ENCODE measurements at places on chromosomes 16 and 17.

GRCh38 chr16:1771188-1771863 is at the start of gene NME3:
NME3 (minus strand) TSS chr16:1771543; CDS start chr16:1771534, 9 bp downstream.
- DNase-seq = peak; percentile 75

GRCh38 chr17:63537991-63538692 is 12.1 kb upstream of the DCAF7 start:
- DNase-seq = no peak

DNA sequence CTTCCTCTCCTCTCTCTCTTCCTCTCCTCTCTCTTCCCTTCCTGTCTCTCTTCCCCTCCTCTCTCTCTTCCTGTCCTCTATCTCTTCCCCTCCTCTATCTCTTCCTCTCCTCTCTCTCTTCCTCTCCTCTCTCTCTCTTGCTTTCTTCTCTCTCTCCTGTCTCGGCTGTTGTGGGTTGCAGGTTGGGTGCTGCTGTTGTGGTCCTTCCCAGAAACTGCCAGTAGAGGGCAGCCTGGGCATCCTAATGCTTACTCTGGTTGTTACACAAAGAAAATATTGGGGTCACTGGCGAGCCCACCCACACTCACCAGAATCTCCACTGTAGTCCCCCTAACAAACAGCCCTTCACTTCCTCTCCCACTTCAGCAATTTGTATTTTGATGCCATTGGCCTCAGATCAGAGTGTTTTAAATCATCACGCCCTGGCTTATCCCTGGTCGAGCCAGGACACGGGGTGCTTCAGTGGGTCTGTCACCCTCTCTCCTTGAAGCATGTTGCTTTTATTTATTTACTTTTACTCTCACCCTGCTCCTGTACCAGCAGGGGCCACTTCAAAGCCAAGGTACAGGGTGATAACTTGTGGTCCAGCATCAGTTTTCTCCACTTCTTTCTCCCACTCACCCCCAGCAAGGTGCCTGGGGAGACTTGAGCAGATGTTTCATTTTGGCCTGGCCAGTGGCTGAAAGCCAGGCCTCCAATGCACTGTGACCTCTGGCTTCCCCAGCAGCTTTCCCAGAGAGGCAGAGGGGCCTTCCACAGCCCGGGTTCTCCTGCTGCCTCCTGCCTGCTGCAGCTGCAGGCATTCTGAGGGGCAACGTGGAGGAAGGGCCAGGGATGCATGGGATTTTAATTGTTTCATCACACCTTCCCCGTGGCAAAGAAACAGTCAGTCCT is 4.7 kb upstream of the MMP15 start:
- peak; percentile 75 for DNase-seq

DNA sequence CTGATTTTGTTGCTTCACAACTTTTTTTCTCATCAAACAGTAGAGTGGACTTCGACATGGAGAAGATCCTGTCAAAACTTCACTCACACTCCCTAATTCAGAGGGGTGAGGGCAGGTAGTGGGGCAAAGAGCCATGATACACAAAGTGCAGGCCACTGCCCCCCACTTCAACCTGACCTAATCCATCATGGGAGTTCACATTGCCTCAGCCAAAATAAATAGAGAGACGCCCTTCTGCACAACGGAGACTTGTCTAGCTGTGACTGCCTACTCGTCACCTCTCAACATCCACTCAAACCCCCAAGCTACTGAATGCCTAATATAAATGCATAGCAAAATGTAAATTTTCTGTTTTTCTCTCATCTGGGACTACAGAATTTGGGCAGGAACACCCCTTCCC is 213.2 kb downstream of the PMP22 start:
- no peak for DNase-seq

DNA sequence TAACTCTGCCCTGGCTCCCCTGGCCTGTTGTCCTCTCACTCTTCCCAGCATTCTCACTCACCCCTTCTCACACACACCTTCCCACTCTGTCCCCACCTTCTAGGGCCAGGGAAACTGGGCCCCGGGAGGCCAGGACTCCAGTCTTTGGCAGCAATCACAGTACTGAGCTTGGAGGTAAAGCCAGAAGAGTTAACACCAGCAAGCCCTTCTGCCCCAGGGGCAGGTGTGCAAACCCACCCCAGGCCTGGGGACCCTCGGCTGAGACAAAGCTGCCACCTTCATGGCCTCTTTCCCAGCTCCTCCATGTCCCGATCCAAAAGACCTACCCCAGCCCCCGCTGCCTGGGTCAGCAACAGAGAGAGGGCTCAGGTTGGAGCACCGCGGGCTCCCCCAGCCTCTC is 36.9 kb upstream of the MLKL start:
- DNase-seq = no peak

DNA sequence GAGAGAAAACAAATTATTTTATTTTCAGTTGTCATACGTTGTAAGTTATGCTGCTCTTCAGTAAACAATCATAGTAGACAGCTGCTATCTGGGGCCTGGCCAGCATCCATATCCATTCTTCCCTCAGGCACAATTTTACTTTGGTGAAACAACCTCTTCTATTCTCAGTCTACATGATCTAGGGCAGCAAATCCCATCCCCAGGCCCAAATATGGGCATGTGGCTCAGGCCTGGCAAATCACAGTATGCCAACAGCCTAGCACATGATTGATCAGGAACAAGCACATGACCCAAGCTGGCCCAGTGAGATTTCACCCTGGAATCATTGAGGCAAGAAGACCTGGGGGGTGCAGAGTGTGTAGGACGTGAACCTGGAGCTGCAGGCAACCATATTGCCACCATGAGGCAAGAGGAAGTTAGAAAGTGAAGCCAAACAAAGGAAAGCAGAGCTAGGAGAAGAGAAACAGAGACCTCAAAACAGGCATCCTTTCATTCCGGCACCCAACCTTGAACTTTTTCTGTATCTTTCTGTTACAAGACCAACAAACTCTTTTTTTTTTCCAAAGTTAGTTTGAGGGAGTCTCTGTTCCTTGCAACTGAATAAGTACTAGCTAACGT is 10.3 kb upstream of the ABCC12 start:
- no peak for DNase-seq

- no peak for DNase-seq
Measured at GRCh38 chr17:50175035-50175807, 9.4 kb downstream of the SGCA start.

- DNase-seq = no peak
Measured at GRCh38 chr17:81680150-81680549, 3.4 kb downstream of the ARL16 start.

GRCh38 chr17:63445571-63445953 is 544 bp downstream of the CYB561 start:
- peak; percentile 86 for DNase-seq

- DNase-seq = no peak
Measured at GRCh38 chr16:64957246-64957645, 164.6 kb downstream of the CDH11 start.

GRCh38 chr17:20735796-20736195 is 156.3 kb downstream of the CDRT15L2 start:
- DNase-seq = no peak

DNA sequence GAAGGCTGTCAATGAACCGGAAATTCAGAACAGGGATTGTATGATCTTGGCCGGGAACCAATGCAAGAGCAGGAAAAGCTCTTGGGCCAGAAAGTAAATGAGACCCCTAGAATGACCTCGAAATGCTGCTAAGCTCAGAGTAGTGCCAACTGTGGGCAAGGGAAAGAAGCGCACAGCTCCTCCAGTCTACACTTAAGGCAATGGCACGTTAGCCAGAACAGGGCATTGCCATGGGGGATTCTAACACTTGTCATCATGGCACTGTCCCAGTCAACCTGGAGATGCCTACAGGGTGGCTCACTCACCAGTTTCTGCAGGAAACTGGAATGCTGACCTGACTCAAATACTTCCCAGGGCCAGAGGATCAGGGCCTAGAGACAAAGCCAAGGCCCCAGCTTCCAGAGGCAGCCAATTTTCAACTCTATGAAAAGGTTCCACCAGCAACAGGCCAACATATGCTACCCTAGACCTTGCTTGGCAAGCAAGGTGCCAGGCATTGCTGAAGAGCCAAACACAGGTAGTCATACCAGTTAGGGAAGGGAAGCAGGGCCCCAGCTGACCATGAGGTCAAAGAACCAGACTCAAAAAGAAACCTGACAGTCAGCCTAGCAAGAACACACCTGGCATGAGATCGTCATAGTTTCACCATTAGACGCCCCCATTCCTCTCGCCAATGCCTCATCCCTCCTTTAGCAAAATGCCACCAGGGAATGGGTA is 34.9 kb downstream of the ARHGAP17 start:
- DNase-seq = no peak

DNA sequence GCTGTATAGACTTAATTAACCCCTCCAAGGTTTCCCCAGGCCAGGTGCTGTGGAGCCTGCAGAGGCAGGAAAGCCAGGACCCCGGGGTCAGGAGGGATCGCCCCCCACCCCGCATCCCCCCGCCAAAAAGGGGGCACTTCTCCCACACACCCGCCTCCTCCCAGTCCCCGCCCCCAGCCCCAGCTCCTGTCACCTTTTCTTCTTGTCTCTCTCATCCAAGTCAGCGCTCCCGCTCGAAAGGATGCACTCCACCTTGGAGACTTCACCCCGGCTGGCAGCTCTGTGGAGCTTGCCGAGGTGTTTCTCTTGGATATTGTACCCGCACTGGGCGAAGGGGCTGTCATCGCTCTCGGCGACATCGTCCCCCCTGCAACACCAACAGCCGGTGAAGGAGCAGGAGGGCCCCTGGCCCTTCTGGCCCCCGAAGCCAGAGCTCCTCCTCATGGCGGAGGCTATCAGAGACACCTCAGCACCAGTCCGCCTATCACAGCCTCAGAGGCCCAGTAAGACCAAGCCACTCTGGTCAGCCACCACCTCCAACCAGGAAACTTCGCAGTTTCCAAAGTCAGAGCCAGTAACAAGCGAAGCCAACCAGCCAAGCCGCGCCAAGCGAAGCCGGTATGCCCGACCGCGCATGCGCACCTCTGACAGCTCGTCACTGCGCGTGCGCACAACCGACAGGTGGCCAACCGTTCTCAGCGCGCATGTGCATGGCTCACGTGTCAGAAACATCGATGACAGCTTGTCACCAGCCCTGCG is 52.5 kb downstream of the SHCBP1 start:
- DNase-seq = no peak

DNA sequence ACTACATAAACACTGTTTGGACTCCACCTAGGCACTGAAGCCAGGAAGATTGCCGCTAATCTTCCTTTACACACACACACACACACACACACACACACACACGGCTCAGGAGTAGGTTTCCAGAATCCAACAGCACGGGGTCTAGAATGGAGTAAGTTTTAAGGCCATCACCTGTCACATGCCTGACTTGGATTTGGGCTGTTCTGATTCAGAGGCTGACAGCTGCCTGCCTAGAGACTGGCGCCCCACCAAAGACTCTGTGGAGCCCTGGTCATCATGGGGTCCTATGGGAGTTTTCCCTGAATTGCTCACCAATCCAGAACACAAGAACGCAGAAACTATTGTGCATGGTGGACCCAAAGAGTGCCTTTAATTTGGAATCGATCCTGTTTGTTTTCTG is 10.9 kb downstream of the CDRT4 start:
- no peak for DNase-seq

DNA sequence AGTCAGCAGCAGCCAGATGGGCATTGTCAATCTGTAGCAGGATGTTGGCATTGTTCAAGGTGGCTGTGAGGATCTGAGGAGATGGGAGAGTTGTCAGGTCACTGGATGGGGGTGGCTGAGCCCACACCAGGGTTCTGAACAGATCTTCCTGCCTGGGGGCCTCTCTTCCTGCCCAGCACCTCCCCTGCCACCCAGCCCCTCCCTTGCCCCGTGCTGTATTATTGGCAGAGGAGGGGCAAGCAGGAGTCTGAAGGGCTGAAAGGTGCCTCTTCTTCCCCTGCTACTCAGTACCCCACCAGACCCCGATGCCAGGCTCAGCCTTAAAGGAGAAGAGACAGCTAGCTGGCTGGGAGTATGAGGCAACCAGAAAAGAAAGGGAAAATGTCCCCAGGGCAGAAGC is 93.0 kb downstream of the GOSR1 start:
- DNase-seq = no peak

GRCh38 chr17:77606146-77606864 is 352.2 kb upstream of the TNRC6C start:
- DNase-seq = no peak

GRCh38 chr16:6113749-6114148 is 1016.2 kb upstream of the EEF2KMT start:
- DNase-seq = no peak

- no peak for DNase-seq
Measured at GRCh38 chr16:10618710-10619209, 38.4 kb upstream of the EMP2 start.

DNA sequence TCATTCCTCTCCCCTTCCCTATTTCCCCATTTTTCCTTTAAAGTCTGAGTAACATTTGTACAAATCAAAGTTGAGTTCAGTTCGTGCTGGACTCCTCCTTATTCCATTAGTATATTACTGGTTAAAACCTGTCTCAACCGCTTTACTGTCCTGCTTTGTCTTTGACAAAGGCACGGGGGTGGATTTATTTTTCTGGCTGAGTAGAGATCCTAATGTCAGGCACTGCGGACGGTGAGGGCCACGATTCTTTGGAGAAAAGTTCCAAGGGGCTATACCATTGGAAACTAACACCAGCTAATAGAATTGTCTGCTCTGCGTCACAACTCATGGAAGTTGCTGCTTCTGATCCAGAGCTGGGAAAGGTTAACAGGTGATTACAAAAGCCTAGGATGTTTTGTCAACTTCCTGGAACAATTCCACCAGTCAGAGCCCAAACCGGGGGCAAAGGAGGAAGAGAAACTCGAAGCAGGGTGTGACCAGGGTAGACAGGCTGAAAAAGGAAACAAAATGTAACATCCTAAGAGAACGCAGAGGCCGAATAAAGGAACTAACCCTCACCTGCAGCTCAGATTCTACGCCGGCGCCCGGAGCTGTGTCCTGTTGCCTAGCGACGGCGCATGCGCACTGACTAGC is 12.4 kb downstream of the TAT start:
- DNase-seq = no peak

DNA sequence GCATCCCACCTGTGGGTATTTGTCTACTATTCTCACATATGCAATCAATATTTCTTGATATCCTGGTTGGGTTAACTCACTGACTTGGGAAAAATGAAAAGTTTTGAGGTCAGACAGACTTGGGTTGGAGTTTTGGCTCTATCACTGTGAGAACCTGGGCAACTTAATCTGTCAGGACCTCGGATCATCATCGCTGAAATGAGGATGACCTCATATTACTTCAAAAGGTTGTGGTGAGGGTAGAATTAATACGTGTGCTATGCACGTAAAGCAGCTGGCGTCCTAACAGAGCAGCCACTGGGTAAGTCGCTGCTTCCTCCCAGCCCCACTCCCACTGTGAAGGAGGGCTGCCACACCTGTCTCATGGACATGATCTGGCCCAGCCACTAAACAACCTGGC is 57.3 kb downstream of the COG7 start:
- DNase-seq = no peak

DNA sequence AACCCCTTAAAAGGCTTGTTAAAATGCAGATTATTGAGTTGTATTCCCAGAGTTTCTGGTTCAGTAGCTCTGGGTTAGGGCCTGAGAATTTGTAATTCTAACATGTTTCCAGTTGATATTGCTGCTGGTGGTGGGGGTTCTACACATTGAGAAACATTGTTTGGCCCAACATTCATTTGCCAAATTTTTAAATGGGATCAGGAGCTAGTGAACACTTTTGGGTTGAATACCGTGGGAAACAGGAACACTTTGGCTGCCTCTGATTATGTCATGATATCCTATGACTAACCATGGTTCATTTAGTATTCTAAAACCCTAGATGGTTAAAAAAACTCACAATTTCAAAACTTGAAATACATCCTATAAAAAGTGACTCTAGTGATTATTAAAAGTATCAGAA is 89.3 kb downstream of the RPGRIP1L start:
- no peak for DNase-seq

GRCh38 chr17:47338026-47338425 is 14.3 kb downstream of the EFCAB13 start:
- DNase-seq = no peak
